ENCODE measurements at places on chromosomes 2 and 18. TPM values are rescaled to one million over a fixed set of nuclear protein-coding genes. Genes with fewer than 3 reads are reported as not detected.

The SCG2 gene
- not detected for total RNA-seq

The LTBP1 gene
- 79.9 TPM for total RNA-seq

The PDE1A gene
- 11.4 TPM for total RNA-seq

The RPIA gene
- 17.4 TPM for total RNA-seq

The AMER3 gene
- total RNA-seq = not detected

The CCDC74B gene
- 0.38 TPM for total RNA-seq

The NYAP2 gene
- not detected for total RNA-seq

The RBKS gene
- total RNA-seq = 4.2 TPM

The GYPC gene
- total RNA-seq = 111 TPM

The POMC gene
- total RNA-seq = 9.2 TPM

The COLEC12 gene
- 9.1 TPM for total RNA-seq

- no peak for DNase-seq
These were observed 48.8 kb upstream of the DNAJC10 start for GRCh38 chr2:182667315-182667695.

DNA sequence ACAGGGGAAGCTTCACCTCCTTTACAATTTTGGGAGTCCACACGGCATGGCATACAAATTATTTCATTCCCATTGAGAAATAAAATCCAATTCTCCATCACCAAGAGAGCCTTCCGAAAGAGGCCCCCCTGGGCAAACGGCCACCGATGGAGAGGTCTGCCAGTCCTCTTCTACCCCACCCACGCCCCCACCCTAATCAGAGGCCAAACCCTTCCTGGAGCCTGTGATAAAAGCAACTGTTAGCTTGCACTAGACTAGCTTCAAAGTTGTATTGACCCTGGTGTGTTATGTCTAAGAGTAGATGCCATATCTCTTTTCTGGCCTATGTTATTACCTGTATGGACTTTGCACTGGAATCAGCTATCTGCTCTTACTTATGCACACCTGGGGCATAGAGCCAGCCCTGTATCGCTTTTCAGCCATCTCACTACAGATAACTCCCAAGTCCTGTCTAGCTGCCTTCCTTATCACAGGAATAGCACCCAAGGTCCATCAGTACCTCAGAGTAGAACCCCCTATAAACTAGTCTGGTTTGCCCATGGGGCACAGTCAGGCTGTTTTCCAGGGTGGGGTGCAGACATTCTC lies 58.3 kb downstream of the BCL11A start:
- no peak for DNase-seq

- DNase-seq = no peak
These were observed 279.0 kb downstream of the KIAA1328 start for GRCh38 chr18:37107748-37108522.

DNA sequence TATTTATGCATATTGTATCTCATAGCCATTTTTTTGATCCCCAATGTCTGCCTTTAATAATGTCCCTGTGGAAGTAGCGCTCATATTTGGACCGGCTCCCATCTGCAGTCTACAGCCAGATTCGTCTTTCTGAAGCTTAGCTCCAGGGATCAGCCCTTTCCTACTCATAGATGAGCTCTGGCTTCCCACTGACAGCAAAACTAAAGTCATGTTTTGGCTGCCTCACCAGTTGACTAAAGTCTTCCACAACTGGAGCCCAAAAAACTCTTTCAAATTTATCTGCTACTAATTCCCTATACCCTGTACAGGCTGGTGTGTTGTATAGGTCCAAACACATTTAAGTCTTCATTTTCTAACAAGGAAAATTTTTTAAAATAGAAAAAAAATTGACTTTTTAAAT lies 294.2 kb upstream of the HNMT start:
- no peak for DNase-seq

DNA sequence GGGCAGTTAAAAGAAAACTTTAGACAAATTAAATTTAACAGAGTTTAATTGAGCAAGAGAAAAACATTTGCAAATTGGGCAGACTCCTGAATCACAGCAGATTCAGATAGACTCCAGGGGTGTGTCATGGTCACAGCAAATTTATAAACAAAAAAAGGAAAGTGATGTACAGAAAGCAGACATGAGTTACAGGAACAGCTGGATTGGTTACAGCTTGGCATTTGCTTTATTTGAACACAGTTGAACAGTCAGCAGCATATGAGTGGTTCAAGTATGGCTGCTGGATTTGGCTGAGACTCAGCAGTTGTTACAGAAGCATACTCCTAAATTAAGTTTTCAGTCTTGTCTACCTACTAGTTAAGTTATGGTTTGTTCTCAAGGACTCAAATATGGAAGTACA lies 82.3 kb upstream of the NYAP2 start:
- no peak for DNase-seq

GRCh38 chr2:162061021-162061420 lies 13.0 kb downstream of the DPP4 start:
- DNase-seq = no peak

DNA sequence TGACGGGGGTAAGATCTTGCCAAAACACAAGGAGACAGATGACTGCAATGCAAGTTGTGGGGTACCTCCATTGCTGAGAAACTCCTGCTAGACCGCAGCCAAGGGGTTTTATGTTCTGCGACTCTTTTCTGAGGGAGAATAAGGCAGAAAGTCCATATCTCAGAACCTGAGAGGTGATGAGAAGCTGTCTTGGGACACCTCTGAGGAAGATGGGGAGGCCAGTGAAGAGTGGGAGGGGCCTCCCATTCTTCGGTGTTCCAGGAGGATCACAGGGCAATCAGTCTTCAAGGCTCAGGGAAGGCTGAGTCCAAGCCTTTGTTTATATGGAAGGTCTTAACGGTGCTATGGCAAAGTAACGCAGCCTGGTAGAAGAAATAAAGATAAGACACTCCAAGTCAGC lies 18.0 kb downstream of the CYP27A1 start:
- no peak for DNase-seq

DNA sequence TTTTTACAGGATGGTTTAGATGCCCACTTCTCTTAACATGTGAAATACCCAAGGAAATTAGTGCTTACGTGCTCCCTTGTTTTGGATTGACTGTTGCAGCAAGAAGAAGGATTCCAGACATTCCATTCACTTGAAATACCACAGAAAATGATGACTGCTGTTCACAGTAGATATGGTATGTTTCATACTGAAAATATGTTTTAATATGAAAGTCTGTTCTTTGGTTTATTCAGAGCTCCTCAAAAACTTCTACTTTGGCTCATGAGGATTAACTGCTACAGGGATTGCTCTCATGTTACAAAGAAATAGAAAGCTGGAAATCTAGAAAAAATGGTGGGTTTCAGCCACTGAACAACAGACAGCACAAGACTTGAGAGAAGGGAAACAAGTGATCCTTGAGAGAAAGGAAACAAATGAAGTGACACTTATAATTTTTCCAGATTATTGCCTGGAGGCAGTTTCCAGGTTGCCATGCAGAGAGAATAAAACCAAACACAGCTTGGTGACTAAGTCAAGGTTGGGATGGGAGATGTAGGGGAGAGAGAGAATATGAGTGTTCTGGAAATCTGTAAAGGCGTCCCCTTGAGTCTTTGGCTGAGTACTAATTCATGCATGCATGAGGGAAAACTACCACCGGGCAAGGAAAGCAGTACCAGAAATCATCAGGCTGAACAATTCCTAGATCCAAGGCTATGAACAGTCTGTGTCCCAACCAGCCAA lies 348.1 kb downstream of the CLIP4 start:
- no peak for DNase-seq

- no peak for DNase-seq
These were observed 173.3 kb downstream of the ALPK2 start for GRCh38 chr18:58455314-58456188.

- no peak for DNase-seq
These were observed 193.6 kb downstream of the NRXN1 start for GRCh38 chr2:50838316-50838715.

DNA sequence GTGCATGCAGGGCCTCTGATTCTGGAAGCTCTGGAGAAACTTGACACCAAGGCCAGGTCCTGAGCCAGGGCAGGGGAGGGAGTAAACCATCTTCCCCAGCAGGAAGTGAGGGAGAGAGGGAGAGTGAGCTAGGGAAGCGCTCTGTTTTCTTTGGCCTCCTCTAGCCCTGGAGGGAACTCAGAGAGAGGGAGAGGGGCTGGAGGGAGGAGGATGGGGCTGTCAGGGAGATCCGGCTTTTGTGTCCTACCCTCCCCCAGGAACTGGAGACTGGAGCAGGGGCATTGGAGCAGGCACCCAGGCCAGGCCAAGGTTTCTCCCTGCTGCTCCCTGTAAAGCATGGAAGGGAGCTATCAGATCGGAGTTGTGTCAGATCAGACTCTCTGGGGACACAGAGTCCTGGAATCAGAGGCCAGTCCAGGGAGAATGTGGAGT lies 22.7 kb upstream of the PKDCC start:
- no peak for DNase-seq

GRCh38 chr18:14921547-14921946 lies 173.6 kb downstream of the ANKRD30B start:
- DNase-seq = no peak

GRCh38 chr18:6487968-6488367 lies 73.3 kb upstream of the L3MBTL4 start:
- no peak for DNase-seq

- DNase-seq = no peak
These were observed 66.1 kb downstream of the MARCO start for GRCh38 chr2:119008108-119008507.

DNA sequence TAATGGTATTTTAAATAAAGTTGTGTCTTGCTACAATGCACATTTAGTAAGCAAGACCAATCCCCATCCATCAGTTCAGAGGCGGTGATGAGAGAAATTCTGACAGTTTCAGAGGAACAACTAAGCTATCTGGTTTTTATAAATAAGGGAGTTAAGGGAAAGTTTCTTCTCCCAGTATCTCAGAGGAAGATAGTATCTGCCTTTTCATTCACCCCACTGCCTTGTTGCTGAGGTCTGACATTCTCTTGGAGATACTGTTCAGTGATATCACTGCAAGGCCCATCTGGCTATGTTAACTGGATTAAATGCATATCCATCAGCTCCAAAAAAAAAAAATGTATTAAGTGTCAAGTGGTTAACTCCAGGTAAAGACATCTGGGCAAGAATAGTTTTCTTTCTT lies 47.9 kb downstream of the RBMS1 start:
- no peak for DNase-seq

DNA sequence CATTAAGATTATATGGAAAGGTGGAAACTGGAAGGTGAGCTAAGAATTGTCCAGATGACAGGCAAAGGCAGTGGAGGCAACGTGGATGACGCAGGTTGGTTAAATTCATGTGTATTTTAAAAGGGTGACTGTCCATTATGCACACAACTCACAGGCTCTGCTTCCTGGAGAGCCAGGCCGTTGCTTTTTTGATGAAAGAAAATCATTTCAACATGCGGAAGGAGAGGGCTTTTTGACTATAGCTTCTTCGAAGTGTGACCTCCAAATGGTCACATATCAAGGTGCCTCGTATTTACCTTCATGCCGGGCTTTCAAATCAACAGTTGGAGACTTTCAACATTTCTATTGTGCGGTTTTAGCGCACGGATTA lies 126.7 kb downstream of the MYCN start:
- DNase-seq = no peak

DNA sequence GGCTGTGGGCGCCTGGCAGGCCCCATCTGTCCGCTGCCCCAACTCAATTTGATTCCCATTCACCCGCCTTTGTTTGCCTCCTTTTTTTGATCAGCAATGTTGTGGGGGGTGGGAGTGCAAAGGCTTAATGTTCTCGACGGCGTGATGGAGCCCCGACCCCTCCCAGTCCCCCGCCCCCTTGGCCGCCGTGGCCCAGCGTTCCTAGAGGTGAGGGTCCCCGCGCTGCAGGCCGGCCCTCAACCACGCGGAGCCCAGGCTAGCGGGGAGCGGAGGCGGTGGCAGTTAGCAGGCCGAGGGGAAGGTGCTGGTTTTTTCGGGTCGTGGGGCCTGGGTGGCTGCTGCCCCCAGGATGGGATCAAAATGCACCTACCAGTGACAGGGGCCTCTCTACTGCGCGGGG lies 274.7 kb upstream of the SKOR2 start:
- no peak for DNase-seq

DNA sequence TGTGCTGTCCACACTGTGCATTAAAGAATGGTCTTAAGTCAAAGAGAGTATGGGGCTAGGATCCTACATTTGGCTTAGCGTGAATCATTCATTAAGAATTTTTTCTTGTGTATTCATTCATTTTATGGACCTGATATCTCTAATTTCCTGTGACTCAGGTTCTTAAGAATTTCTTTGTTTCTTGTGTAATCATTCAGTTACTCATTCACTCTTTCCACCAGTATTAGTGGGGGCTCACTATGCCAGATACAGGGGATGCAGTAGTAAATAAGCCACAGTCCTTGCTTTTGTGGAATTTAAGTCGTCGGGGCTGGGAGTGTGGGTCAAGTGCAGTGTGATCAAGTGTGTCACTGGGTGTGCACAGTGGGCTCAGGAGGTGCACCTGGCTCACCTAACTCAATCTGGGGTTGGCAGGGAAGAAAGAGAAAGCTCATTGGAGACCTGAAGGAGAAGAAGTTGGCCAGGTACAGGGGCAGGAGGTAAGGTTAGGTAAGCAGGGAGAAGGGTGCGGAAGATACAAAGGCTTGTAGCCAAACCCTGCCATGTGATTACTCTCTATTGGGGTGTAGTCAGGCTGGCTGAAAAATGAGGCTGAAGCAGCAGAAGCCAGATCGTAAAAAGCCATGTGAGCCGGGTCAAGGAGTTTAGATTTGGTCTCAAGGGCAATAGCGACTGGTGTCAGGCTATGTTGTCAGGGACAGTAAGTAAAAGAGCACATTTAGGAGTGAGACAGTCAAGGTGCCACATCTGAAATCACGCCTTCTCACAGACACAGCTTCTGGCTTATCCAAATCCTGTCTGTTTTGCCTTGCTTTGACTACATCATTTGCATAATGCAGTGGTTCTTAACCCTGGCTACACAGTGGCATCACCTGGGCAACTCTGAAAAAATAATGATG lies 67.2 kb downstream of the KCTD1 start:
- DNase-seq = no peak

- DNase-seq = peak; percentile 65
These were observed 48.0 kb upstream of the ITM2C start for GRCh38 chr2:230816735-230817134.

DNA sequence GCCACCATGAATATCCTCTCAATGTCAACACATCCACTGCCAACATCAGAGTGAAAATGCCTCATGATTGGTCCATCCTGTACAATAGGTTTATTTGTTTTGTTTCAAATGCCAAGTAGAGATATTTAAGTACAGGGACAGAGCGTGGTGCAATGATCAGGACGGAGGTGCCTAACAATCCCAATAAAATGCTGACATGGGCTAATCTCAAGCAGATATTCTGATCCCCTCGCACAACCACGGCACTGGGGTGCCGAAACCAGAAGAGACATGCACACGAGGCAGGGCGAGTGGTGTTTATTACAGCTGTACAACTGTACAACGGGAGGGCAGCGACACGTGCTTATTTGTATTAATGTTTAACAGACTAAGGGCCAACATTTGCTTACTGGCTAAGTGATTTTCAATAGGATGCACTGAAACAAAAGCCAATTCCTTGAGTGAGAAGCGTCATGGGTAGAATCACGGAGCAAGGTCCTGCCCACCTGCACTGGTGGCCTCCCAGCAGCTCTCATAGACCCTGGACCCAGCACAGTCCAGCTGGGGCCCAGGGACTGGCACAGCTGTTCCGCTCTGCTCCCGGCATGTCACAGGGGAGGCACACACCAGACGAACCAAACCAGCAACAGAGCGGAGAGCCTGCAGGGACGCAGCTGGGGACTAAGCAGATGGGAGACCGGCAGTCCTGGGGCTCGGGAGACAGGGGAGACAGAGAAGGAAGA lies 101.4 kb downstream of the HDAC4 start:
- DNase-seq = no peak

- DNase-seq = no peak
These were observed 162.7 kb downstream of the FSHR start for GRCh38 chr2:48991415-48992131.

Measured in Right ventricle myocardium superior (tissue), 1 donor.